ENCODE measurements at places on chromosomes 7 and 10.

GRCh38 chr10:79333513-79333912, 13.8 kb upstream of the PPIF start:
- no peak for DNase-seq

GRCh38 chr7:7756577-7756976, 38.2 kb upstream of the RPA3 start:
- DNase-seq = no peak

GRCh38 chr10:72344932-72345331, 9.8 kb downstream of the DNAJB12 start:
- DNase-seq = no peak

DNA sequence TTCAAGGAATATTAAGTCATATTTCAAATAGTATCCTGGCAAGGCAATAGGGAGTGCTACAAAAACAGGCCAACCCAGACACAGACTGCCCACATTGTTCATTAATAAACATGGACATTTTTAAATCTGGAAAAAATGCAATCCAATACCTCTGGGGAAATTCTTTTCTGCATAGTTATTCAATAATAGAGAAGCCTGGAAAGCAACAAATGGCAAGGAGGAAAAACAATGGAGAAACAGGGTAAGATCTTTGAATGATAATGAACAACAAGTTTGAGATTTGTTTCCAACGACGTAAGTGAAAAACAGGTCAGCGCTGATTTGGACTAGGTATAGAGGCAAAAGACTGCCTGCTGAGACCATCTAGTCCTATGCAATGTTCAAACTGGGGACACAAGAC, 44.7 kb upstream of the ZNF800 start:
- no peak for DNase-seq

GRCh38 chr10:31133792-31134310, 102.2 kb upstream of the ZNF438 start:
- DNase-seq = peak; percentile 68

DNA sequence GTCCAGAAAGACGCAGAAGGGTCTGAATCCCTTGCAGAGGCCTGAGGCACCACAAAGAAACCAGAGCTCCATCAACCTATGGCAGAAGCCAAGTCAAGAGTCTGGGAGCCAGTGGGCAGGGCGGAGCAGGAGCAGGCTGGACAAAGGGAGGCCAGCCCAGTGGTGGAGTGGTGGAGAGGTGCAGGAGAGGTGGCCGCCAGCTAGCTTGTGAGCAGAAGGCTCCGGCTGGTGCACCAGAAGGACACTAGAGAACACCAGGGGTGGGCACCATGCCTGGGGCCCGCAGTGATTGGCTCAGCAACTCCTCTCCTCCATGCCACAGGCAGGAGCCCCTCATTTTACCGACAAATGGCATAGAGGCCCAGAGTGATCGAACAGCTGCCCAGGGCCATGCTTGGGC, 186.6 kb downstream of the GRID1 start:
- DNase-seq = no peak

GRCh38 chr10:122273966-122274545, 3.0 kb downstream of the BTBD16 start:
- no peak for DNase-seq

GRCh38 chr7:103717574-103717973, 271.6 kb upstream of the SLC26A5 start:
- no peak for DNase-seq

- no peak for DNase-seq
These were observed 59.1 kb downstream of the ELAPOR2 start for GRCh38 chr7:87000344-87000743.

DNA sequence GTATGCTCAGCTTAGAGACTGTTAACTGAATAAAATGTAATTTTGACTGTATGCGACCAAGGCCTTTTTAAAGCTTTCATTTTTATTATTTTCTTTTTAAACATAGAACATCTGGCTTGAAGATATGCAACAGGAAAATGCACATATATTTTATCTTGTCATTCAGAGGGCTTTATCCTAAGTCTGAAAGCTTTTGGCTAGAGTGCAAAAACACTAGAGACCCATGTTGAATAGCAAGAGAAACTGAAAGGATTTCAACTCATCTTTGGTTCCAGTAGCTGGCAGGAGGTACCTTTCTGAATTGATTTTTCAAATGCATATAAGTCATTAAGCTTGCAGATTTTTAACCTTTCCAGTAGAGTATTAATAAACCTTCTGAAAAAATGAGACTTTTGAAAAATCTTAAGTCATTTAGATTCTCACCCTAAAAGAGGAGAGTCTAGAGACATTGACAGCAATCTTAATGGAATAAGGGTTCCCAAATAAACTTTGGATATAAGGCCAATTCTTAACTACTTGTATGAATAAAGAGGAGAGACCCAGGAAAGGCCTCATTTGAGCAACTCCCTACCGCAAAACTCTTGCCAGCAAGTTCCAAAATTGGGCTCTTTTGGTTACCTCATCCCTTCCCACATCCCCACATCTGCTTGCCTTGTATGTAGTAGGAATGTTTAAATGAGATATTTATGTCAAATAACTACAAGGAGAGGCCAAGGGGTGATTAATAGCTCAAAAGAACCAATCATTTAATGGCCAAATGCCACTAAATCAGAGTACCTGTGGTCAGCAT, 454.4 kb downstream of the HTR7 start:
- no peak for DNase-seq

GRCh38 chr10:28775773-28776172, 98.5 kb downstream of the BAMBI start:
- no peak for DNase-seq

DNA sequence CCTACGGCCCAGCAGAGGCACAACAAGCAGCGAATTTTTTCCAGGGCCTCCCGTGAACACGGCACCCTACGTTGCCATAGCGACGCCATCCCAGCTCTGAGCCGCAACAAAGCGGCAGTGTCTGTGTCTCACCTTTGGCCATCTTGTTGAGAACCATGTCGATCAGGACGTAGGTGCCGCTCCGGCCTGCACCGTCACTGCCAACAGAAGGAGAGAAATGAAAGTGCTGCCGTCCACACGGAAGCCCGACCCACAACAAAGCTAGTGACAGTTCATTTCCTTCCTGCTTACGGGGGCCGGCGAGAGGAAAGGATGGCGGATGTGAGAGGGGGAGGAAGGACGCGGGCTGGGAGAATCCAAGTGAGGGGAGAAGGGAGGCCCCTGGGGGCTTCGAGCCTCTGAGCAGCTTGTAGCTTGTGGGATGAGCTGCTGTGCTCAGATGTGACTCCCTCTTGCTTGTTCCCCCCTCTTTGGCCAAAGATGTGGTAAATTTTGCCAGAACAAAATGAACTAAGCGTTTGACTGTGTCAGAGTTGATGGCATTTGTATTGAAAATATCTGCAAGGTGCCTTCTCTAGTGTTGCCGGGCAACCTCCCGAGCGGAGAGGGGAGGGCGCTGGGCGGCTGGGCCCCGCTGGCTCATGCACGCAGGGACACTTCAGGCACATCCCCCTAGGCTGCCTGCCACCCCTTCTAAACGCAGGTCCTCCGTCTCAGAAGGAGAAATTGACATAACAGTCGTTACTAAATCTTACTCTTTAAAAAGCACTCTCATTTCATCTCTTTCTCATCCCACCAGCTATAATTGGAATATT, 232.2 kb downstream of the DNAJB6 start:
- no peak for DNase-seq

- DNase-seq = no peak
These were observed 27.9 kb upstream of the R3HCC1L start for GRCh38 chr10:98106531-98106930.

DNA sequence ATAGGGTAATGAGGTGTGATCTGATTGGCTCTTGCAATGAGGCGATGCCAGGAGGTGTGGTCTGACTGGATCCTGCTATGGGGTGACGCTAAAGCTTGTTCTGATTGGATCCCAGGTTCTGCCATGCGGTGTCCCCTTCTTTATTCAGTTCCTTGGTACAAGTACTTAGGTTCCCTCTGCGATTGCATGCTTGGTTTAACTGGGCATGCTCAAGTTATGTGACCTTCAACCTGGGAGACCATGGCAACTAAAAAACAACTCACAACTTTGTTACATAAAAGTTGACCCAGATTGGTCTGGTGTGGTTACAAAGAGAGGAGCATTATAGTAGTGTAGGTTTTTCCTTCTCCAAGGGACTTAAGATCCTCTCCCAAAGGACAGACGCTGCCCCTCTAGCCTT, 49.5 kb upstream of the DNAJC1 start:
- DNase-seq = no peak

- no peak for DNase-seq
These were observed 53.8 kb downstream of the PROSER2 start for GRCh38 chr10:11876805-11877590.

- DNase-seq = no peak
These were observed 20.9 kb upstream of the PPIA start for GRCh38 chr7:44775383-44776107.

DNA sequence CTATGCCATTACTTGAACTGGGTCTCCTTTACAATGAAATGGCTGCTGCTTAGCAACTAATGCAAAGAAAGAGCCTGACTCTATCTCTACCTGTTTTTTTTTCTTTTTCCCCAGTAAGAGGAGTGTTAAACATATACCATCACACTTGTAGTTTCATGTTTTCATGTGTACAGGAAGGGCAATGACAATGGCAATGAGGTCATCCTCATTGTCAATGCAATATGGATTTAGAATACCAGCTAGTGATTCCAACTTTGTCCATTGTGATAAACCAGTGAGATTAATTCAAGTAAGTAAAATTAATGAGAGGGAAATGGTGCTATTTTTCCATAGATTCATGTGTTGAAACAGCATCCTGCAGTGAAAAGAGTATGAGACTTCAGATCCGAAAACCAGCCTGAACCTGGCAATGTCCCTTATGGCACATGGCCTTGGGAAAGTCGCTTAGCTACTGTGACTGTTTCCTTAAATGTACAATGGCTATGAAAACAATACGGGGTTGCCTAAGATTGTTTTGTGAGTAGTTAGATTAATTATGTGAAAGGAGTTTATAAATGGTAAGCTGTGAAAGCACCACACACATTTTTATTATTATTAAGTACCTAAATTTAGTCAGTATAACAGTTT, 11.2 kb downstream of the DGKI start:
- DNase-seq = no peak

DNA sequence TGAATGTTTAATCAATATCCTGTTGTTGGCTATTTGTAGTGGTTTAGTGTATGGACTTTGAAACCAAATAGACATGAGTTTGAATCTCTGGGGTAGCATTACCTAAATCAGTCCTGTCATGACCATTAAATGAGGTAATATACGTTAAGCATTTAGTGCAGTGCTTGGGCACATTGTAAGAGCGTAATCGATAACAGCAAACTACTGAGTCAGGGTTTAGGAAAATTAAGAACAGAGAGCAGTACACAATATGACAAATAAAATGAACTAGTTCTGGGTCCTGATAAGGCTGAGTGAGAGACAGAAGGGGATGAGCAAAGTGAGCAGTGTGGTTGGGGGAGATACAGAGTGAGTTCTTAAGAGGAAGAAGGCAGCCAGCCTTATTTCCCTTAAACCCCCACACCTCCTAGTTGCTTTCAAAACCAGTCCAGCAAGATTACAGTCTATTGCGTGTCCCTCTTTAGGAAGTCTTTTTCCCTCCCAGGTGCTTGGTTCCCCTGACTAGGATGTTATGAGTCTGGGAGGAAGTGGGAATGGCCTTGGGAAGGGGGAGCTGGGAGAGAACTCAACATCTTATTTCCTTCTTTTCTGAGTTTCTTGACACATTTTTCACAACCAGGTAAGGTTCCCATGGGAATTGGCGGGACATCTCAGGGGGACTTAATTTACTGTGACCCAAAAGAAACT, 171.0 kb downstream of the SND1 start:
- no peak for DNase-seq

- DNase-seq = no peak
These were observed 129.3 kb downstream of the ST7 start for GRCh38 chr7:117082647-117083046.

DNA sequence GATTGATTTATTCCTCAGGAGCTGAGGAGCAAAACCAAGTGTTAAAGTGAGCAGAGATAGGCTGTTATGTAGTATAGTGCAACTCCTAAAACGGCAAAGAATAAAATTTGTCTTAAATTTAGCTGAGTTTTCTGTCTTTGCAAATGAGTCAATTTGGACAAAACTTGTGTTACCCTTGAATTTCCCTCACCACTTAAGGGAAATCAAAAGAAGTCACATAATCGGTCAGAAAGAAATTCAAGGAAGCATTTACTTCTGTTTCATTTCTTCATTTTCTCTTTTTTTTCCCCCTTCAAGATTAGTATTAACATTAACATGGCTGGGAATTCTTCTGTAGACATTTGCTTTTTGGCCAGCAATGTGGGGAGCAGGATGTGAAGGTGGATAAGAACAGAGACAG, 13.9 kb downstream of the LSMEM1 start:
- DNase-seq = no peak

DNA sequence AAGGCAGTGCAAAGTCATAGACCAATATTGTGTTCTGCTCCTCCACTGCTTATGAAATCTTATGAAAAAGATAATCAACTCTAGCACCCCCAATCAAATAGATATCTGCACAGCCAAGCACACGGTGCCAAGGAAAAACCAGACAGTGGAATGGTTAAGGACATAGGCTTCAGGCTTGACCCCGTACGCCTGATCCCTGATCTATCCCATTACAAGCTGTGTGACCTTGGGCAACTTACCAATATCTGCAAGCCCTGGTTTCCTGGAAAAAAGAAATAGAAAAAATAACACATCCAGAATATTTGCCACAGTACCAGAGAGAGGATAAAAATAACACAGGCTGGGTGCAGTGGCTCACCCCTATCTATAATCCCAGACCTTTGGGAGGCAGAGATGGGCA, 56.9 kb downstream of the GRB10 start:
- DNase-seq = no peak

GRCh38 chr10:24834869-24835268, 111.2 kb upstream of the ARHGAP21 start:
- no peak for DNase-seq

DNA sequence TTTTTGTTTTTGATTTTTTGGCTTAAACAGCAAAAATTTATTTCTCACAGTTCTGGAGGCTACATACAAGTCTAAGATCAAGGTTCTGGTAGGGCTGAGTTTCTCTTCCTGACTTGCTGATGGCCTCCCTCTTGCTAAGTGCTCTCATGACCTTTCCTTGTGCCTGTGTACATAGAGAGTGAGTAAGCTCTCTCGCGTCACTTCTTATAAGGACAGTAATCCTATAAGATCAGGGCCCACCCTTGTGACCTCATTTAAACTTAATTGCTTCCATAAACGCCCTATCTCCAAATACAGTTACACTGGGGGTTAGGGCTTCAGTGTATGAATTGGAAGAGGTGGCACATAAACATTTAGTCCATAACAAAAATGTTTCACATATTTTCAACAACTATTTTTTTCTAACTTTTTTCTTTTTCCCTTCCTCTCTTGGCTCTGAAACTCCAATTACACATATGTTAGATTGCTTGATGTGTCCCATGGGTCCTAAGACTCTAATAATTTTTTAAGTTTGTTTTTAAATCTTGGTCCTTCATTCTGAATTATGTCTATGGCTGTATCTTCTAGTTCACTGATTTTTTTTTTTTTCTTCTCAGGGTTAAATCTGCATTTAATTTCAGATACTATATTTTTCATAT, 149.8 kb downstream of the HBP1 start:
- no peak for DNase-seq

DNA sequence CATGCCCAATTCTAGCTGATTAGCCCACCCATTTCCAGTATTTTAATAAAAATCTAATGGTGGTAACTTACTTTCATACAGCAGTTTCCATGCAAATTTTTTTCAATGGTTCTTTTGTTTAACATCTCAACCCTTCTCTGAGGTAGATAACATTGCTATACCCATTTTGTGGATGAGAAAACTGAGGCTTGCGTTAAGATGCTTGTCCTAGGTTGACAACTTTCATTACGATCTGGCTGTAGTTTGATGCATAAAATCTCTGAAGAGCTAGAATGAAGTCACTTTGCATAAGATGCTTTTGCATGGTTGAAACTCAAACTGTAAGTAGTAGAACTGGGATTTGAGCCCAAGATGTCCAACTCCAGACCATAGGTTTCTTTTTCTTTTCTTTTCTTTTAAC, 309.5 kb upstream of the PODXL start:
- no peak for DNase-seq
